ENCODE measurements at places on chromosomes 7 and 10.

DNA sequence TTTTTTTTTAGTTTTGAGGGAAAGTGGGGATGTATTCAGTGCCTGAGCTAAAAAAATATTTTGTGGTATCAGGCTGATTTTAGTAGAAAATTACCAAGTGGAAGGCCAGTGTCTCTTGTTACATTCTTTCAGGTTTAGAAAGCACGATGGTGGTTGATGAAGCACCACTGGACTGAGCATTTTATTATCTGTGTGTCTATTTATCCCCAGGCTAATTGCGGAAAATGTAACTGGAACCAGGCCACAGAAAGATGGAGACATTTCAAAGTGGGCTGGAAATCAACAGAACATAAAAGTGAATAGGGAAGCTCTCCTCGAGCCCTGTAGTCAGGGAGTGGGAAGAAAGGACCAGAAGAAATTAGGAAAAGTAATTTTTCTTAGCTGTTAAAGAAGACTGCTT lies 261.0 kb downstream of the STK31 start:
- no peak for DNase-seq

GRCh38 chr7:41882745-41883420 lies 180.0 kb upstream of the INHBA start:
- DNase-seq: no peak

DNA sequence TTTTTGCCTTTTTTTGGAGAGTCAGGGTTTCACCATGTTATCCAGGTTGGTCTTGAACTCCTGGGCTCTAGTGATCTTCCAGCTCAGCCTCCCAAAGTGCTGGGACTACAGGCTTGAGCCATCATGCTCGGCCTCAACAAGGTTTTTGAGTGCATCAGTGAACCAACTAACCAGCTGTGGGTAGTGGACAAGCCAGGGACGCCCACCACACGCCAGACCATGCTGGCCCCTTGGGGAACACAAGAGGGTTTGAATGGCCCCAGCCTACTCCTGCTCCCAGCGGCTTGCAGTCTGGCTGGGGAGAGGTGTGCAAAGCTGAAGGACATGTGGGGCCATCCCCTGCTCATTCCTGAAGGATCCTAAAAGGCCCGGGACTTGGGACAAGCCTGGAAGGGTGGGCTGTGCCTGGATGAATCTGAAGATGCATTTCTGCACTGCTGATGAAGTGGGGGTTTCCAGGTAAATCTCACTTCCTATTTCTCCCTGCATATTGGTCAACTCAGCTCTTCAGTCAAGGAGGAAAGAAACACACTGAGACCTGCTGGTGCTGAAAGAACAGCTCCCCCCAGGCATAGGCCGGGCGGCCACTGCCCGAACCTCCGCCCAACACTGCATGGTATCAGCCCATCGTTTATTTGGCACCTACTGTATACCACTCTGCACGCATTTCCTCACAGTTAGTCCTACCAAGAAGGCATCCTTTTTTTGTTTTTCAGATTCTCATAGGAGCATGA lies 6.9 kb downstream of the MMD2 start:
- no peak for DNase-seq

DNA sequence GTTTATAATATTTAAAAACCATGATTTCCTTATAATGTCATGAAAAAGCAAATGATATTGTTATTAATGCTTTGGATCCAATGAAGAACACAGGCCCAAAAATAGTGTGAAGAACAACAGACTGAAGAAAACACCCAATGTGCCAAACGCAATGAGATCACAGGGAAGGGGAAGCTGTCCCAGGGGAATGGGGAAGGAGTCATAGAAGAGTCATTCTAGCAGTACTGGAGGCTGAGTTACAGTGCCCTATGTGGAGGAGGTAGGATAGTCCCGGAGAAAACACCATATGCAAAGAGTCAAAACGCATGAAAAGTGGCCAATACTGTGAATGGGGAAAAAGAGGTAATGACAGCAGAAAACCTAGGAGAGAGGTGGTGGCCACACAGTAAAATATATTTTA lies 50.9 kb downstream of the TPK1 start:
- no peak for DNase-seq

GRCh38 chr7:138608275-138608674 lies 92.9 kb downstream of the SVOPL start:
- DNase-seq: no peak

GRCh38 chr10:26437637-26438461 lies at the start of gene APBB1IP:
Gene APBB1IP (plus strand): TSS chr10:26438341. CDS start chr10:26492327, 53,986 bp downstream.
- peak; percentile 52 for DNase-seq

DNA sequence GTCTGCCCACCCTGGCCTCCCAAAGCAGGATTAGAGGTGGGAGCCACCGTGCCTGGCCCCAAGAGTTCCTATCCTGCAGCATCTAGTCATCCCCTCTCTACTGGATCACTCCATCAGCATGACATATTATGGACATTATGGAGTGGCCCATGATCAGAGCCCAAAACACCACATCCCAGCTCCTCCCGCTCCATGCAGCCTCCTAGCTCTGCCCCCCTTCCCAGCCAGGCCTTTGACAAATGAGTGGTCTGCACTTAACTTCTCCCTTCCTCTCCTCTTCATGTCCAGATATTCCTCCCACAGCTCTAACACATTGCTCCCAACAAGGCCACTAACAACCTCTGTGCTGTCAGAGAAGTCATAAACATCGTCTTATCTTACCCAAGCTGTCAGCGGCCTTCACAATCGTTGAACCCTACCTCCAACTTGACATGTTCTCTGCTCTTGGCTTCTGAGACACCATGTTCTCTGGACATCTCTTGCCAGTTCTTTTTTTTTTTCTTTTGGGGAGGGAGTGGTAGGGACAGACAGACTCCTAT lies 187.6 kb downstream of the NSUN6 start:
- DNase-seq: no peak

Measured in activated T-helper 2 cell treated with anti-CD3 and anti-CD28 coated beads, Interferon-gamma antibody, Interleukin-2, Interleukin-4, amounts not matched to agents 10 μg/mL and 5 μg/mL and 100 μg/mL, durations not matched to agents 14 hours and 24 hours and 36 hours (primary cell).